ENCODE measurements at places on chromosomes 12 and 14.
A peak's percentile ranks its signal among the peaks of the same experiment; 100 is the strongest.

DNA sequence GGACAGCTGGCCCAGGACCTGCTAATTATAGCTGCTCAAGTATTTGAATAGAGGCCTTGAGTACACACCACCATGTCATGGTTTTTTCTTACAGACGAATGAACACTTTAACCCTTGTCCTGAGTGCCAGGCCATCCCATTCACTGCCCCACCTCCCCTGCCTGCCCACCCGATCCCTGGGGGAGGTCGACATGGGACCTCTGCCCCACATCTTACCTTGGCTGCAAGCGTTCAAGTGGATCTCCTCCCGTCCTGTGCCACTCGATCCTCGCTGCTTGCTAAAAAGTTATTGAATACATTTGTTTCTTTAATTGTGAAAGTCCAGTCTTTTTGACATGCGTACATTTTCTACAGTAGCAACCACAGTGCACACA, 10.3 kb downstream of the RTL1 start:
- DNase-seq, result no peak

DNA sequence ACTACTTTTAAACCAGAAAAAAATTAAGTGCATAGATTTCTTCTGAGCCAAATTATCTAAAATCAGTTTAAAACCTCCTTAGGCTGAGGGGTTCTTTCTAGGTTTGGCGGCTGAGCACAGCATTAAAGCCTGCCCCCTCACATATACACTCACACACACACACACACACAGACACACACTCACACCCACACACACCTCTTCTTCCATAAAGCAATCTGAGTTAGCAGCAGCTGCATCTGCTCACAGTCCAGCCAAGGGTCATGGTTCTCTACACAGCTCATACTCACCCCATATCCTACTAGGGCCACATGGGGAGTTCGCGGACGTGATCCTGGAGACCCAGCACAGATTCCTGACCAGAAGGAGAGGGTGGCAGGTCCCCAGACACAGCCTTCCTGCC, 12.4 kb downstream of the SYNDIG1L start:
- DNase-seq, result no peak

GRCh38 chr12:101939306-101939705, 61.9 kb downstream of the DRAM1 start:
- no peak for DNase-seq

DNA sequence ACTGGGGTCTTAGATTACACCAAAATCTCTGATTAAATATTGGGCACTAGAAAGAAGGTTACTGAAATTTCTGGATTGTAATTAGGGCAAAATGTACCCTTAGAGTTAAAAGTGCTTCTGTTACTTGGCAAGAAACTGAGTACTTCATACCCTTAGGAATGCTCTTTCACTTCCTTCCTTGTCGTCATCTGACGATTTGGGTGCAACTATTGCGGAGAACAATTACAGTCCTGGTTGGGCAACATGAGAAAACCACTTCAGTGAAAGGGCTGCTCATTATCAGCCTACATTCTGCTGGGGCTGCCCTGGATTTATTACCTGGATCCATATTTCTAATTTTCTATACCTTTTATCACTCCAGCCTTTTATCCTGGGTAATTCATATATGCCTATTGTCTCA, 348.5 kb upstream of the MDGA2 start:
- DNase-seq, result no peak

DNA sequence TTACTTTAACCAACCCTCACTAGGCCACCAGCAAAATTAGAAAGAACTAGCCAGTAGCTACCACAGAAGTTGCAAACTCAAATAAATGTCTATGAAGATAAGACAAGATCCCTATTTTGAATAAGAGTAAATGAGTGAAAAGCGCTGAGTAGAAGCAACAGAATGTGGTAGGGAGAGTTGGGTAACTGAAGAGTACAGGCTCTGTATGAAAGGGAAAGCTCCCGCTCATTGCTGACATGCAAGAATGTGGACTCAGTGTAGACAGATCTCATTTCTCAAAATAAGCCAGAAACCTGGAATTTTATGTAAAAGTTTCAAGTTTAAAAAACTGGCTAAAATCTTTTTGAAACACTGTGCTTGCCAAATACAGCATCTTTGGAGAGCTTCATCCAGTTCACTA, 63.9 kb downstream of the NAV3 start:
- no peak for DNase-seq

GRCh38 chr14:55458800-55459515, 18.5 kb upstream of the TBPL2 start:
- no peak for DNase-seq

DNA sequence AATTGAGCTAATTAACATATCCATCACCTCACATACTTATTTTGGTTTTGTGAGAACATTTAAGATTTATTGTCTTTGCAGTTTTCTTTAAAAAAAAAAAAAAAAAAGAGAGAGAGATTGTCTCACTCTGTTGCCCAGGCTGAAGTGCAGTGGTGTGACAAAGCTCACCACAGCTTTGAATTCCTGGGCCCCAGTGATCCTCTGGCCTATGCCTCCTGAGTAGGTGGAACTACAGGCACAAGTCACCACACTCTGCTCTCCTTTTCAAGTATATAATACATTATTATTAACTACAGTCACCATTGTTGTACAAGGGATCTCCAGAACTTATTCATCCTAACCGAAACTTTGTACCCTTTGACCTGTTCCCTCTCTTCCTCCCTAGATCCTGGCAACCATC, 64.0 kb downstream of the NUMB start:
- no peak for DNase-seq

DNA sequence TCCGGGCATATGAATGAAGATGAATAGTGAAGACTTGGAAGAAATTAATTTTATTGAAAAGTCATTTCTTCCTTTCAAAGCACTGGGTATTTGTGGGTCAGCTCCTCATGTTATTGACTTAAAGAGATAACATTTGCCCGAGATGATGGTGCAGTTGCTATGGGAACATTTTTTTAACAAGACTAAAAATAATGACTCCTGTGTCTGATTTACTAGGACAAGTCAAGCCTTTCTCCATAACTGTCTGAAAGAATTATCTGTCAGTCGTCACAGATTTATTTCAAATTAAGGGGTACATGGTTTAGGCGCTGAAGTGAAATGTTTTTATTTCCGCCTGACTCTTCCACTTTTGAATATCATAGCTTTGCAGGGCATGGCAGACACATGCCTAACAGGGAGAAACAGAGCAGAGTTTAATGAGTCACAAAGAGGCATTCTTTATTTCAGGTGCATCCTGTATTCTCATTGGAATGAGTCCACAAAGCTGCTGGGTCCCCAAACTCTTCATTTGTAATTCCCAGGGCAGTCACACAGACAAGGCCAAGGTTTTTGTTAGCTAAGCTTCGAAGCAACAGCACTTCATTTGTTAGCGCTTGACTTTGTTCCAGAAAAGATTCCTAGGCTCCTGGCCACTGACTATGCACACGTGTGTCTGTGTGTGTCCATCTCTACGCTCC, 4.3 kb upstream of the GPHB5 start:
- DNase-seq, result no peak

- no peak for DNase-seq
Measured at GRCh38 chr12:105445249-105445648, 114.8 kb downstream of the C12orf75 start.

- no peak for DNase-seq
Measured at GRCh38 chr14:71415404-71415690, 508.1 kb downstream of the PCNX1 start.

- DNase-seq, result no peak
Measured at GRCh38 chr12:58647495-58647894, 272.8 kb downstream of the LRIG3 start.

DNA sequence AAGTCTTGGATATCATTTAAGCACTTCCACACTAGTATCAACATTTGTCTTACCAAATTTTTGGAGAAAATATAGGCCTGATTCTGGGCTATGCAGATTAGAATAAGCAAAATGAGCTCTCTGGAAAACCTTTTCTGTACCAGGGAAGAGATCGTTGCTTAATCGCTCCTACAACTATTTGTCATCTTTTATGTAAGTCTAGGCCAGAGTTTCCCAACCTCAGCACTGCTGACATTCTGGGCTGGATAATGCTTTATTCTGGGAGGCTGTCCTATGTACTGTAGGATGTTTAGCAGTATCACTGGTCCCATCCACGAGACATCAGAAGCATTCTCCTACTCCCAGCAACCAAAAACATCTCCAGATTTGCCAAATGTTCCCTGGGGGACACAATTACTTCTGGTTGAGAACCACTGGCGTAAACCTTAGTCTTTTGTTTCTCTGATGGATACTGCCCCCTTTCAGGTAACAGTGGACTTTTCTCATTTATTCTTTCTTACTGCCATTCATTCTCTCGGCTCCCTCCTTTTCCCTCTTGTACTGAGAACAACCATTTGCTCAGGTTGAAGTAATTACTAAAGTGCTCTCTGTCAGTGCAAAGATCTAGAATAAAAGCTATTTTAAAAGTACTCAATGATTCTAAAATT, 316.9 kb upstream of the E2F7 start:
- DNase-seq, result no peak

DNA sequence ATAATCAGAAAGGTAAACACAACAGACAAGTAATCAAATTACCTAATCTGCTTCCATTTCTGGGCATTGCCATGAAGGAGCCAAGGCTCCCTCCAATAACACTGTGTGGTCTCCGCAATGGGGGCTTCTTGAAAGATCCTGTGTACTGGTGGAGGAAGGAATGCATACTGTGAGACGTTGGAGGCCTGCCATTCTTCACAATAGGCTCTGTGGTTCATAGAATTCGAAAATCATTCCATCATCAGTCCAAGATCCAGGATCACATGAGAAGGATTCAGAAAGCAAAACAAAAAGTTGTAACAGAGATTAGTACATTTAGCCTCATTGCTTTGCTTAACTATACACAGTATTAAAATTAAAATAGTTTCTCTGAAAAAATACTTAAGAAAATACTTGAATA, 76.3 kb downstream of the CDK17 start:
- no peak for DNase-seq

DNA sequence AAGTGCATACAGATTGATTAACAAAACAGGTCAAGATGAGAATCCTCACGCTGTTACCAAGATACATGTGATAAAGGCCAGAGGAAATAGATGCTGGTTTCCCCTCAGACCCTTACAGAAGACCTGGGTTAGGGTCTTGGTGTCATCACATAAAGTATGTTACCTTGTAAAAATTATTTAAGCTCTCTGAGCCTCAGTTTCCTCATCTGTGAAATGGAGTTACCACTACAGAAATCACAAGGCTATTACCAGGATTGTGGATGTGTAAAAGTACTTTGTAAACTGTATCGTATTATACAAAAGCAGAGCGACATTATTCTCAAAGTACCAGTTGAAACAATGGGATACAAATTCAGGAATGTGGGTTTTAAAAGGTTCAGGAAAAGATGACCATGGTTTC, 14.0 kb downstream of the SAMD4A start:
- DNase-seq, result no peak

- DNase-seq, result no peak
Measured at GRCh38 chr14:102502571-102502970, 7.0 kb downstream of the ANKRD9 start.

DNA sequence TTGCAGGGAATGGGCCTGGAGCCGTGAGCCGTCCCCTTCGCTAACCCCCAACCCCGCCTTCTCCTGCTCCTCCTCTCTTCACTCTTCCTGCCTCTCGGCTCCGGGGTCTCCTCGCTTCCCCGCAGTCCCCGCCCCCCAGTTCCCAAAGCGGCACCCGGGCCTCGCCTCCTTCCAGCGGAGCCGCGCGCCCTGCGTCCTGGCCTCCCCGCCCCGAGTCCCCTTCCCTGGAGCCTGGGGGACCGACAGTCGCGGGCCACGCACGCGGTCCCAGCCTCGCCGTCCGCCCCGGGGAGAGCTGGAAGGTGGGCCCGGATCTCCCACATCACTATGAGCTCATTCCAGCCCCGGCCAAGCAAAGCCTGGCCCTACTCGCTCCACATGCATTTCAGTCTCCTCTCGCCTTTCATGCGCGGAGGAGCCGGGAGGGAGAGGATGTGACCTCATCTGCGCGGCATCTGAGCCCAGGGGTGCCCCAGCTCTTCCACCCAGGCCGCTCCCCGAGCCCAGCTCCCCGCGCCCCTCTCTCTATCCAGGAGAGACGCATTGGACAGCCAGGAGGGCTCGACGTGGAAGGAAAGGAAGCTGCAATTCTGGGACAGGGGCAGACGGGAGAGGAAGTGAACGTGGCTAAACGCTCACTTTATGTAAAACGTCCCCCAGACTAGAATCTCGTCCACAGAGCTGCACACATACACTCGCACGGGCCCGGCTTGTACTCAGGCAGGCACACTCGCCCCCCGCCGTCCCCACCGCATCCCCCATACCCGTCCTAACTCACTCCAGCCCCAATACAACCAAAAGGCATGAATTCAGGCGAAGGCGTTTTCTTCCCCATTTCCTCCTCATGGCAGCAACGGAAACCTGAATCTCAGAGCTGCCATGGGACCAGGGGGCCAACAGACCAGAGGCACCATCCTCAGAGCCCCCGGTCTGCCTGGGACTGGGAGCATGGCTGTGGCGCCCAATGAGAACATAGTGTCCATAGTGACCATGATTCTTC, 108.7 kb upstream of the CCND2 start:
- no peak for DNase-seq

- DNase-seq, result no peak
Measured at GRCh38 chr14:106094654-106095189, 568.3 kb downstream of the TMEM121 start.

- DNase-seq, result no peak
Measured at GRCh38 chr14:21414137-21414631, 30.4 kb upstream of the SUPT16H start.

DNA sequence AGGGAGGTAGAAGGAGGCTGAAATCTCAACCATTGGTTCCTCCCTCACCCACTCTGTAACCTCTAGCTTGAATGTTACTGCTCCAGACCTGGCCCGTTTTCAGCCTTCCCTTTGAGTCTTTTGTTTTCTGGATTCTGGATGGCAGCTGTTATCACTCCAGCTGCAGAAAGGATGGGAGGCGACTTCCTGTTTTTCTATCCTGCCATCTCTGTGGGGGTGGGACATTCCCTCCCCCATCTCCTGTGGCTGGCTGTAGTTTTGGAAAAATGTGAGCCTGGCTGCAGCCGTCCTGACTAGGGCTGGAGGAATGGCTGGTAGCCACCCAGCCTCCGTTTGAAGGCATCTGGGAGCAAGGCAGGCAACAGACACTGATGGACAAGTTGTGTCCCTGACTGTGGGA, 2.9 kb upstream of the PPFIBP1 start:
- peak; percentile 54 for DNase-seq

GRCh38 chr12:88615490-88615889, 35.2 kb upstream of the KITLG start:
- no peak for DNase-seq

- no peak for DNase-seq
Measured at GRCh38 chr14:65750906-65751305, 338.4 kb downstream of the FUT8 start.

GRCh38 chr14:93982230-93983007, 6.0 kb upstream of the ASB2 start:
- DNase-seq, result no peak

GRCh38 chr12:51389302-51389999, 1.8 kb downstream of the GALNT6 start:
- DNase-seq, result no peak

- DNase-seq, result peak; percentile 79
Measured at GRCh38 chr12:48817873-48818830, at the start of gene CACNB3. Gene CACNB3, plus strand, starts transcription at chr12:48818496. Its CDS starts 434 bp downstream, at chr12:48818930.

- DNase-seq, result peak; percentile 44
Measured at GRCh38 chr12:42590330-42590934, 886 bp upstream of the PRICKLE1 start.

GRCh38 chr12:30814295-30814655, 59.5 kb upstream of the CAPRIN2 start:
- DNase-seq, result no peak
